ENCODE measurements at places on chromosomes 5 and 9. TPM values are rescaled to one million over a fixed set of nuclear protein-coding genes. Genes with fewer than 3 reads are reported as not detected.

Gene SLC45A2
- total RNA-seq = not detected

Gene OGN
- total RNA-seq = 10.0 TPM

Gene SNX2
- total RNA-seq = 41.0 TPM

Gene C9orf40
- total RNA-seq = 3.0 TPM

Gene ZNF618
- total RNA-seq = 2.0 TPM

Gene NME5
- 4.9 TPM for total RNA-seq

Gene SLC6A18
- not detected for total RNA-seq

Gene C9orf152
- total RNA-seq = not detected

Gene CCDC183
- 1.5 TPM for total RNA-seq

Gene STKLD1
- 0.27 TPM for total RNA-seq

Gene MCTP1
- 7.1 TPM for total RNA-seq

Gene TRMT10B
- 3.7 TPM for total RNA-seq

Gene SAPCD2
- total RNA-seq = 0.22 TPM

Gene GADD45G
- total RNA-seq = 48.9 TPM

Gene SLC2A6
- 2.9 TPM for total RNA-seq
